ENCODE measurements at places on chromosomes 16 and 17.

DNA sequence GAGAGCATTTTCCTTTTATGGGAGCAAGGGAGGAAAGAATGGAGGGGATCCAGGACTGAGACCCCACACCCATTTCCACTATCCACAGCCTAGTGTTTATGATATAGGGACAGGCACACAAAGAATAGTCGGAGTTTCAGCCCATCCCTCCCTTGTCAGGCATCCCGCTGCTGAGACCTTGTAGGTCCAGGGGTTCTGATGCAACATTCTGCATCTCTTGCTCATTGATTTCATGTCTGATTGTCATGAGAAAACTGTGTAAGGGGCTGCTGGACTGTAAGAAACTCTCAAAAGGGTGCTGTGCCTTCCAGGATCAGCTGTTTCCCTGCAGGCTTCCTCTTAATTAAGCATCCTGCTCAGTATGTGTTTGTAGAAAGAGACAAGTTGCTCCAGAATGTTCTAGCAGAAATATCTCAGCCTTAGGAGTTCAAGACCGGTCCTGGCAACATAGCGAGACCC lies 5.3 kb upstream of the POLR3E start:
- DNase-seq = no peak

DNA sequence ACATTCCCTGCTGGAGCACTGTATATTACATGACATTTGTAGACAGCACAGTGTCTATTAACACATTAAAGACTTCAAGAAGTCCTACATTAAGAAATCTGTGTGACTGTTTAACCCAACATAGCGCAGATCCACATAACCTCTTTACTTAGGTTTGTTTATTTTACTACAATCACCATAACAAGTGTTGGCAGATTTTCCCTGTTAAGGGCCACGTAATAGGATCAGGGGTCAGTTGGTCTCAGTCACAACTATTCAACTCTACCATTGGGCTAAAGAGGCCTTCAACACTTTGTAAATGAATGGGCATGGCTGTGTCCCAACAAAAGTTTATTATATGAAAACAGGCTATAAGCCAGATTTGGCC lies 51.3 kb upstream of the ADORA2B start:
- DNase-seq = no peak

DNA sequence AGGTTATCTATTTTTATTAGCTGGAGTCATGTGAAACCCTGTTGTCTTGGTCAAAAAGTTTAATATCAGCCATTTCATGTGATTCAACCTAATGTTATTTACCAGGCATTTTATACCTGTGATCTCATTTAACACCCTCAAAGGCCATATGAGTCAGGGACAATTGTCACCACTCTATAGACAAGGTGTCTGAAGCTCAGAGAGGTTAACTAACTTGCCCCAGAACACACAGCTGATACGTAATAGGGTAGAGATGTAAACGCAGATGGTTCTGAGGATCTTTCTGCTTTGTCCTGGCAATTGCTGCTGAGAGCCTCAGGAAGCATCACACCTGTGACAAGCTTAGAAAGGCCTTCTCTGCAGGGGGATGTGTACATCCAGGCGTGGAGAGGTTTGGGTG lies 4.9 kb downstream of the CD300A start:
- no peak for DNase-seq

GRCh38 chr17:49708515-49709183 lies 885 bp upstream of the SLC35B1 start:
- DNase-seq = no peak

GRCh38 chr16:46729326-46729995 lies 18.7 kb downstream of the MYLK3 start:
- DNase-seq = no peak

Measured in stimulated activated CD8-positive, alpha-beta memory T cell treated with anti-CD3 and anti-CD28 coated beads, Interleukin-15, amount 100 ng/mL, for 24 hours (primary cell).